ENCODE measurements at places on chromosomes 7 and 10. TPM values are rescaled to one million over a fixed set of nuclear protein-coding genes. Genes with fewer than 3 reads are reported as not detected.

GRCh38 chr7:27554826-27555225, 107.9 kb downstream of the HIBADH start:
- no peaks in the 10 kb centered on the region for H3K36me3 ChIP-seq
- no peak for DNase-seq
- H3K27ac ChIP-seq: no peak overlapping the region
- no peaks in the 10 kb centered on the region for H3K27me3 ChIP-seq
- H3K4me3 ChIP-seq: no peak overlapping the region
- H3K4me1 ChIP-seq: no peaks in the 10 kb centered on the region

- H3K4me1 ChIP-seq: no peaks in the 10 kb centered on the region
- DNase-seq: no peak
- H3K27ac ChIP-seq: no peak overlapping the region
Observed at GRCh38 chr10:13787015-13787421, 200.3 kb downstream of the PRPF18 start.

DNA sequence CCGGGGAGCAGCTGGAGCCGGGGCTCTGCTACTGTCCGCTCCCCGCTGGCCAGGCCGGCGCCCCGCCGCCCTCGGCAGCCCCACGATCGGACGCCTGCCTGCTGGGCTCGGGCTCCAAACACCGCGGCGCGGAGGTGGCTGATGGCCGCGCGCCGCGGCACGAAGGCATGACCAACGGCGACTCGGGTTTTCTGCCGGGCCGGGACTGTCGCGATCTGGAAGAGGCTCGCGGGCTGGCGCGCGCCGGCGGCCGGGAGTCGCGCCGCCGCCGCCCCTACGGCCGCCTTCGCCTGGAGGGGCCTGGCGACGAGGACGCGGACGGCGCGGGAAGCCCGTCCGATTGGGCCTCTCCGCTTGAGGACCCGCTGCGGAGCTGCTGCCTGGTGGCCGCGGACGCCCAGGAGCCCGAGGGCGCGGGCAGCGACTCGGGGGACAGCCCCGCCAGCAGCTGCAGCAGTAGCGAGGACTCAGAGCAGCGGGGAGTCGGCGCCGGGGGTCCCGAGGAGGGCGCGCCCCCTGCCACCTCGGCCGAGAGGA, 570 bp downstream of the TBC1D12 start:
- H3K27ac ChIP-seq: peak overlapping the region; percentile 92
- H3K4me1 ChIP-seq: peaks cover 32% of the 10 kb centered on the region
- DNase-seq: no peak
- H3K4me3 ChIP-seq: peak overlapping the region; percentile 71
- H3K36me3 ChIP-seq: no peaks in the 10 kb centered on the region

Gene ECHS1
- 165 TPM for total RNA-seq

Gene VSTM4
- 0.13 TPM for total RNA-seq

Gene ENTPD1
- total RNA-seq: 0.31 TPM

- no peak overlapping the region for H3K27ac ChIP-seq
- H3K27me3 ChIP-seq: no peaks in the 10 kb centered on the region
- no peak for DNase-seq
- H3K4me1 ChIP-seq: no peaks in the 10 kb centered on the region
- no peak overlapping the region for H3K4me3 ChIP-seq
Observed at GRCh38 chr7:151336027-151336708, 5.4 kb upstream of the NUB1 start.

DNA sequence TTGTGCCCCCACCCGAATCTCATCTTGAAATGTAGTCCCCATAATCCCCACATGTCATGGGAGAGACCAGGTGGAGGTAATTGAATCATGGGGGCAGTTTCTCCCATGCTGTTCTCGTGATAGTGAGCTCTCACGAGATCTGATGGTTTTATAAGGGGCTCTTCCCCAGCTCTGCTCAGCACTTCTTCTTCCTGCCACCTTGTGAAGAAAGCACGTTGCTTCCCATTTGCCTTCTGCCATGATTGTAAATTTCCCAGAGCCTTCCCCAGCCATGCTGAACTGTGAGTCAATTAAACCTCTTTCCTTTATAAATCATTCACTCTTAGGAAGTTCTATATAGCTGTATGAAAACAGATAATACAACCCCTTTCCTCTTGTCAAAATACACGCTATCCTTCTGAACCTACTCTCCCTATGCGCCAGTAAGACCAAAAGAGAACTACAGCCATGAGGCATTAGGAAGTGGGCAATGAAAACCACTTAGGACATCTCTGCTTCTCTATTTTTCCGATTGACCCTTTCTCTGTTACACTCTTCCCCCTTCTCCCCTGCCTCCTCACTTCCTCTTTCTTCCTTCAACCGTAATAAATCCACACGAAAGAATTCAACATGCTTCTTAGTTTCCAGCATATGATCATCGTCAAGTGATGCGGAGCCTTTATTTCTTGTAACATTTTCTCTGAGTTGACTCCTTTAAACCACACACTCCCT, 101.2 kb upstream of the WDR11 start:
- no peak for DNase-seq
- peaks cover 34% of the 10 kb centered on the region for H3K27me3 ChIP-seq
- H3K36me3 ChIP-seq: no peaks in the 10 kb centered on the region

- no peaks in the 10 kb centered on the region for H3K27me3 ChIP-seq
- no peak for DNase-seq
- peaks cover 6% of the 10 kb centered on the region for H3K4me1 ChIP-seq
- H3K4me3 ChIP-seq: no peak overlapping the region
- no peaks in the 10 kb centered on the region for H3K36me3 ChIP-seq
Observed at GRCh38 chr10:48652344-48652743, 32.3 kb upstream of the WDFY4 start.

DNA sequence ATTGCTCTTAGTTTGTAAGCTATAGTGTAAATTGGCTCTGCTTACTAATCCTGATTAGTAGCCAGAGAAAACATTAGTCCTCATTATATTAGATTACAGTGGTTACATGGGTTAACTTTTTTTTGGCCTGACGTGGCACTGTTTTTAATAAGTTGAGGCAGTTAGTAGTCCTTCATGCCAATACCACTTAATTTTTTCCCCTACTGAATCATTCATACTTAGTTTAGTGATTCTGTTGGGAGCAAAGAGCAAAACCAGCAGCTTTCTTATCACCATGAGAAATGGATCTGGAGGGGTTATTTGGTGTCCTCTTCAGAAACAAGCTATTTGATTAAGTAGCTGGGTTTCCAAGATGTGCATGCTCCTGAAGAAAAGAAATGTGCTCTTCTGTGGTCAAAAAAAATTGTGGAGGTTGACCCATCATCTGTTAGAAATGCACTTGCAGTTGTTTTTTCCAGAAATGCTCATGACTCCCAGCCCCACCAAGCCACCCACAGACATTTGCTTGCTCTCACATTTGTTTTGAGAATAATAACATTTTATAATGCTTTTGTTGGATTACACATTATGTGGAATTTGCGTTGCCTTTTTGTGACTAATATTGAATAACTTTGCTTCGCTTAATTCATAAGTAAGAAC, 258.5 kb downstream of the HDAC9 start:
- no peak for DNase-seq
- H3K27ac ChIP-seq: no peak overlapping the region
- H3K27me3 ChIP-seq: no peaks in the 10 kb centered on the region
- no peaks in the 10 kb centered on the region for H3K36me3 ChIP-seq
- H3K4me1 ChIP-seq: no peaks in the 10 kb centered on the region
- no peak overlapping the region for H3K4me3 ChIP-seq
